Glutamatergic neuron (in vitro differentiated cells): ENCODE measurements at places on chromosomes 16 and 17. TPM values are rescaled to one million over a fixed set of nuclear protein-coding genes. Genes with fewer than 3 reads are reported as not detected.

DNA sequence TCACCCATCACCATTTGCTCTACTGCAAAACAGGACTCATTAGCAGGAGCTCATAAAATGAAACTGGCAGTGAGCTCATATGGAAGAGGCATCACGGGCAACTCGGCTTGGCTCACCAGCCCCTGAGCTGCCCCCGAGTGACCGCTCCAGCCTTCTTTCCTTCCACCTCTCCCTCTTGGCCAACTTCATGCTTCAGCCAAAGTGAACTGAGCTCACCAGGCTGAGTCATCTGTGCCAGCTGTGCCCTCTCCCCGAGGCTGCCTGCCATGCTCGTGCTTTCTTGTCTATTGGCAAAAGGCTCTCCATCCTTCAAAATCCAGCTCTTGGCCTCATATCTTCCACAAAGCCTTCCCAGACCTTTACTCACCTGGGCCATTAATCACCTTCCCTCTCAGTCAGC, 391.4 kb downstream of the WWOX start:
- DNase-seq, result no peak

DNA sequence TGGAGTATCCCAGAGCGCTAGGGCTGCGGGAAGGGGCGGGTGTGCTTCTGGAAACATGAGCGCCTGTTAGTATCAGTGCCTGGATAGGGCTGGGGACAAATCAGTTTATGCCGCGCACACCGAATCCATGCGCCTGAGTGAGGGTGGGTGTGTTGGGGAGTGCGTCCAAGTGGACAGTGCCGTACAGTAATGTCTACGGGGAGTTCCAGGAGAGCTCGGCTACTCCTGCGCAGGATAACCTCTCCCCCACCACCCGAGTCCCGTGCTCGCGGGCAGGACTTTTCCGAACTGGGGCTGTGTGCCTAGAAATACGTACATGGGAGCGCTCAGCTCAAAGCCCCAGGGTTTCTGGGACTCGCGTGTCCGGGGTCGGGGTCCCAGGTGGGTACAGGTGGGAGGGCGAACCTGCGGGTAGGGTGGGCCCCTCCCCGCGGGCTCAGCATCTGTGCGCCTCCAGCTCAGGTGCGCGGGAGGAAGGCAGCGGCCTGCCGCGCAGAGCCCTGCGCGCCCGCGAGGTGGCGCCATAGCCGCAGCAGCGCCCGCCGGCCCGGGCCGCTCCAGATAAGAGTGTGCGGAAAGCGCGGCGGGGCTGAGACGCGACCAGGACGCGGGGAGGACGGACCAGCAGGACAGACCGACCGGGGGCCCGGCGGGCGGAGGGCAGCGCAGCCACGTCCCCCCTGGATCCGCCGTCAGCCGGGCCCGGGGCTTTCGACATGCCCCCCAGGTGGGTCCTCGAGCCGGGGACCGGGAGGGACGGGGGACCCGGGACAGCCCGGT, at the start of gene HIC1:
TSS of gene HIC1 (plus strand) at position 592 of the 780 bp plus-strand sequence. CDS start 1,588 bp downstream, outside the sequence.
- DNase-seq, result peak; percentile 84

GRCh38 chr17:75430159-75430974, 24.9 kb upstream of the GRB2 start:
- no peak for DNase-seq

DNA sequence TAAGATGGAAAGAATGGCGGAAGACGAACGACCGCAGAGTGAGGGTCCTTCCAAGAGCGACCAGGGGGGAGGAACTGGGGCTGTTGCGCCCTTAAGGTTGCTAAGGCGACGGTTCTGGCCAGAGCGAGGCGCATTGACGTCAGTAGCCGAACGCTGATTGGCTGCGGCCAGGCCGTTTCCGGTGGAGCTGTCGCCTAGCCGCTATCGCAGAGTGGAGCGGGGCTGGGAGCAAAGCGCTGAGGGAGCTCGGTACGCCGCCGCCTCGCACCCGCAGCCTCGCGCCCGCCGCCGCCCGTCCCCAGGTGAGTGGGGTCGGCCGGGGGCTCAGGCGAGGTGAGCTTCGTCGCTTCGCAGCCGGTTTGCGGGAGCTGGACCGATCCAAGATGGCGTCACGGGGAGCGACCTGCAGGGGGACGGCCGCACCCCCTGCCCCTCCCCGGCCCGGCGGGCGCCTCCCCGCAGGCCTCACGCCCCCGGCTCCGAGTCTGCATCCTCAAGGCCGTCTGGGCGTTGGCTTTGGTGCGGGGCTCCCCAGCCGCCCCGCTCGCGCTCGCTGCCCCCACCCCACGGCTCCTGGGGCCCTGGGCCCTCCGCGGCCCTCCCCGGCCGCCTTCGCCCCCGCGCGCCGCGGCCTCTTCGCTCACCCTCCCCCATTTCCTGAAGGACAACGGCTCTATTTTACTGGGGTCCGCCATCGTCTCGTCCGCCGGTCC, at the start of gene PRKAR1A:
TSS of gene PRKAR1A (plus strand) at position 184 of the 713 bp plus-strand sequence. CDS start 2,970 bp downstream, outside the sequence.
- peak; percentile 93 for DNase-seq

DNA sequence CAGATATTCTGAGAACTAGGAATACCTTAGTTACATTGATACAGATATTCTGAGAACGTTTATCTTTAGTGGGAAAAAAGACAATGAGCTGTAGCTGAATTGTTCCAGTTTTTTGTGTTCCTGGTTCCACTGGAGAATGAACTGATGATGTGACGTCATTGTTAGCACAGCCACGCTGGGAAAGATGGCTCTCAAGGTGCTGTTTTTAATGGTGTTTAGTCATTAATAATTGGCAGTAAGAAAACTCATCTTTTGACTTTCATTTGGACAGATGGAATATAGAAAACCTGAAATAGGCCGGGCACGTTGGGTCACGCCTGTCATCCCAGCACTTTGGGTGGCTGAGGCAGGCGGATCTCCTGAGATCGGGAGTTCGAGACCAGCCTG, 10.4 kb downstream of the FOXK2 start:
- DNase-seq, result no peak

DNA sequence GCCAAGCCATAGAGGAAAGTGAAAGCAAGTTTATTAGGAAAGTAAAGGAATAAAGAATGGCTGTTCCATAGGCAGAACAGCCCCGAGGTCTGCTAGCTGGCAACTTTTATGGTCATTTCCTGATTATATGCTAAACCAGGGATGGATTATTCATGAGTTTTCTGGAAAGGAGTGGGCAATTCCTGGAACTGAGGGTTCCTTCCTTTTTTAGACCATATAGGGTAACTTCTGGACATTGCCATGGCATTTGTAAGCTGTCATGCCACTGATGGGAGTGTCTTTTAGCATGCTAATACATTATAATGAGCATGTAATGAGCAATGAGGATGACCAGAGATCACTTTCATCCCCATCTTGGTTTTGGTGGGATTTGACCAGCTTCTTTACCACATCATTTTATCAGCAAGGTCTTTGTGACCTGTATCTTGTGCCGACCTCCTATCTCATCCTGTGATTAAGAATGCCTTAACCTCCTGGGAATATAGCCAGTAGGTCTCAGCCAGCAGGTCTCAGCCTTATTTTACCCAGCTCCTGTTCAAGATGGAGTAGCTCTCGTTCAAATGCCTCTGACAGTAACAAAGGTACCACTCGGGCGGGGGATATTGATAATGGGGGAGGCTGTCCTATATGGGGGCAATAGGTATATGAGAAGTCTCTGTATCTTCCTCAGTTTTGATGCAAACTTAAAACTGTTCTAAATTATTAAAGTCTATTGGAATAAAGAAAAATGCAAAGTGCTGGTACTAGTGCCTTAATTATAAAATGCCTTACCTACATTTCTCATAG, 38.9 kb upstream of the HELZ start:
- DNase-seq, result no peak

GRCh38 chr17:60602385-60602742, 2.4 kb downstream of the PPM1D start:
- DNase-seq, result no peak

DNA sequence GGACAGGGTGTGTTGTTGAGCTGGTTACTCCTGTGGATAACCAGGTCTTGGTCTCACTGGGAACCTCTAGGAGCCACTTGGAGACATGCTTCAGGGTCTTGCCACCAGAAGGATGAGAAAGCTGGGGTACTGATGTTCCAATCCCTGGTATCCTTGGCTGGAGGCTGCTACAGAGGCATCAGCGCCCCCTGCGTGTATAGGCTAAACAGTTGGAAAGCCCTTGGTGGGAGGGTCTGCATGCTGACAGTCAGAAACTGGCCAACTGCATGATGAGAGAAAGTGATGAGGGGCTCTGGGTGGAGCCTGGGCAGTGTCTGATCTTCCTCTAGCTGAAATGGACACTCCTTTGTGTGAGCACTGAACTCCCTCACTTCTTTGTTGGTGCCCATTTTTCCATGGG, 536.9 kb downstream of the XYLT1 start:
- no peak for DNase-seq

- DNase-seq, result no peak
Measured at GRCh38 chr17:70848785-70849184, 679.5 kb downstream of the KCNJ2 start.

DNA sequence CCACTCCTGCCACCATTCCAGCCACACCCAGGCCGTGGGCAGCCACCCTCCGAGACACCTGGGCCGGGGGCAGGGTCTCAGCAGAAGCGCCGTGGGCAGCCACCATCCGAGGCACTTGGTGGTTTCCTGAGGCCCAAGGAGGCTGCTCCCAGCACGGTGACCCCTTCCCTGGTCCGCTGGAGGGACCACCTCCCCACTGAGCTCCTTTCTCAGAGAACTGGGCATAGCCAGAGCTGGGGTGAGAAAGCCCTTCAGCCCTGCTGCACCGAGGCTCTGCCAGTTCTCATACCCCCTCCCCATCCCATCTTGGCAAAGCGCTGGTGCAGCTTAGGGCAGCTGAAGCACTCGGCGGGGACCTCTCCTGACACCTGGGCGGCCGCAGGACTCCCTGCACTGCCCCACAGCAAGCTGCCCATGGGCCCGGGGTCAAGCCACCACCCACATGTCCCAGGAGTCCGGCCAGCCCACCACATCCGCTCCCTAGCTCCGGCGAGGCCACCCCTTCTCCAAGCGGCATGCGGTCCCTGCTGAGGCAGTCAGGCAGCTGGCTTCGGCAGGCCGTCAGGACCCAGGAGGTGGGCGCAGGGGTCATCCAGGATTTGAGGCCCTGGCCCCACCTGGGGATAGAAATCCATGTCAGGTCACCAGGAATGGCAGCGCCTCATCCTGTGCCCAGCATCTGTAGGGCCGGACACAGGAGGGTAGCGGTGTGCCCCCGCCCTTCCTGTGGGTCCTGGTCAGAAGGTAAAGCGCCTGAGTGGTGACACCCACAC, 1.3 kb upstream of the CYBA start:
- DNase-seq, result no peak

- no peak for DNase-seq
Measured at GRCh38 chr16:75301804-75302203, 50.4 kb upstream of the BCAR1 start.

- DNase-seq, result no peak
Measured at GRCh38 chr16:30087181-30087898, 4.4 kb downstream of the TBX6 start.

The DOC2A gene
- 4.2 TPM for total RNA-seq

The DPEP3 gene
- total RNA-seq, result not detected

The RND2 gene
- total RNA-seq, result 75.8 TPM

The TMEM88 gene
- total RNA-seq, result 23.7 TPM

The CHRNE gene
- total RNA-seq, result 0.69 TPM
